ENCODE measurements at places on chromosomes 1 and 21. TPM values are rescaled to one million over a fixed set of nuclear protein-coding genes. Genes with fewer than 3 reads are reported as not detected.

Gene CYP4A11
- total RNA-seq: 0.36 TPM

DNA sequence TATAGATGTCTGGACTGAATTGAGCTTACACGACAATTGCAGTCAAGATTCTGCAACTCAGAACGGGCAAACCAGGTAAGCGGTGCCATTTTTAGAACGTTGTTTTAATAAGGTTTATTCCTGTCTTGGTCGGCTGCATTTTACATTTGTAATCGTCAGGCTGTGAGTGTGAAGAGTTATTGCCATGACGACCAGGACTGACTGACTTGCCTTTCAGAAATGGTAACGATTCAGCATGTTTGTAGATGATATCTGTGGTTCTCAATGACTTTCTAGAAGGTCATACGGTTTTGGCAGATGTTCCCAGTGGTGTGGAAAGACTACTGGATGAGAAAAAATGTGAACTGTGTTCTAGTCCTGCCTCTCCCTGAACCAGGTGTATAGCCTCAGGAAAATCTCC, 271.3 kb upstream of the B3GALT2 start:
- H3K4me1 ChIP-seq: no peaks in the 10 kb centered on the region
- H3K27ac ChIP-seq: no peak overlapping the region
- no peaks in the 10 kb centered on the region for H3K27me3 ChIP-seq
- H3K36me3 ChIP-seq: no peaks in the 10 kb centered on the region

DNA sequence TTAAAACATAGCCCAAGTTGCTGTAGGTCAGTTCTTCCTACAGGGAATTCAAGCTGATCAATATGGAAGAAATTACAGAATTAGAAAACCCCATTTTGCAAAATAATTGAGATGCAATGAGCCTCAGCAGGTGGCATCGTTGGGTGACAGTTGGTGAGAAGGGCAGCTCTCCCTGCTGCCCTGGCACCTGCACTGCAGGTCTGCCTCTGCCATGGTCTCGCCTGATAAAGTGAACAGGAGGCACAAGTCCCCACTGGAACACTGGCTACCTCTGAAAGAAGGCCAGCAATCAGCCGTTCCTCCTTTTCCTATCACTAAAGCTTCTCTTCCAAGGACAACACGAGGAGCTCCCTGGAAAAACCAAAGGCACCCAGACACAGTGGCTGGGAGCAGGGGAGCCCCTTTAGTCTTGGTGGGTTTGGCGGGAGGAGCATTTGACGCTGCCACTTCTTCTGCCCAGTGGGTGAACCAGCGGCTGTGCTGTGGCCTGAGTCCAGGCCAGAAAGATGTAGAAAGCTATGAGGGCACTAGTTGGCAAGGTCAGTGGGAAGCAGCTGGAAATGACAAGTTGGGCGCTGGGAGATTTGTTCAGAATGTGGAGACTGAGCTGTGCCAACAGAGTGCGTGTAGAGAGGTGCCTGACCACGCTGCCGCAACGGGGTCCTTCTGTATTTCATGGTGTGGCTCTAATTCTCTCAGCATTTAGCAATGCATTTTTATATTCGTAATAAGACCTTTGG, 93.1 kb downstream of the RIPK4 start:
- H3K27ac ChIP-seq: no peak overlapping the region
- H3K4me3 ChIP-seq: no peak overlapping the region
- no peaks in the 10 kb centered on the region for H3K36me3 ChIP-seq
- H3K27me3 ChIP-seq: no peaks in the 10 kb centered on the region

Gene TMEM54
- 23.9 TPM for total RNA-seq

DNA sequence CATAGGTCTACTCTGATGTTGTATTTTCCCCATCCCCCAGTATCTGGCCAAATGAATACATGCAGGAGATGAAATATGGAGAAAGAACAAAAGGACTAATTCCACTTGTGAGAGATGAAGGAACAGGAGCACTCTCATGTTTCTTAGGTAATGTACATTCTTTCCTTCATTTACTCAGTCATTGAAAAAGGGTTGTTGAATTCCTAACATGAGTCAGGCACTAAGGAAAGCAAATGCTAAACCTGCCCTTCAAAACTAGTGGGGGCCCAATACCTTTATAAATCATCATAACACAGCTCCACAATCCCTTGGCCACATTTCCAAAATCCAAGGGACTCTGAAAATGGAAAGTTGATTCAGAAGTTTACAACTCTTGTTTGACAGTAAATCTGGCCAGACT, 94.3 kb downstream of the DIRAS3 start:
- no peak for DNase-seq
- H3K27ac ChIP-seq: no peak overlapping the region
- H3K4me1 ChIP-seq: peaks cover 16% of the 10 kb centered on the region
- no peak overlapping the region for H3K4me3 ChIP-seq
- H3K27me3 ChIP-seq: no peaks in the 10 kb centered on the region

GRCh38 chr1:112033439-112034120, 44.1 kb upstream of the KCND3 start:
- H3K4me3 ChIP-seq: no peak overlapping the region
- H3K27me3 ChIP-seq: no peaks in the 10 kb centered on the region

DNA sequence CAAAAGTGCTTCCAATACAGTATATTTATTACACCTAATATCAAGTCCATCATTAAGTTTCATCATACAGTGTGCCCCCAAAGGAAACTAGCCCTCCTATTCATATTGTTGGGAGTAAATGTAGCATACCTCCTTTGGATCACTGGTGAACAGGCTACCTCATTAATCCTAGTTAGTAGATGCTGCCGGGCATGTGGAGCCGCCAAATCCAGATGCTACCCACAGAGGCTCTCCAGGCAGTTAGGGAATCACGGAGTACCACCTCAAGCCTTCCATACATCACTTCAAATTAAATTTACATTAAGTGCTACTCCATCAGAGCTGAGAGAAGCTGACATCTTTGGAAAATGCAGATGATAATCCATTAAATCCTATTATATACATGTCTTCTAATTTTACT, 121.7 kb upstream of the FOXD3 start:
- no peak overlapping the region for H3K4me3 ChIP-seq
- no peaks in the 10 kb centered on the region for H3K4me1 ChIP-seq
- no peak overlapping the region for H3K27ac ChIP-seq
- DNase-seq: no peak
- no peaks in the 10 kb centered on the region for H3K36me3 ChIP-seq
- no peaks in the 10 kb centered on the region for H3K27me3 ChIP-seq

GRCh38 chr21:44354775-44355771, 1.7 kb downstream of the TRPM2 start:
- H3K4me3 ChIP-seq: no peak overlapping the region
- no peaks in the 10 kb centered on the region for H3K4me1 ChIP-seq
- H3K36me3 ChIP-seq: no peaks in the 10 kb centered on the region
- H3K27ac ChIP-seq: no peak overlapping the region
- DNase-seq: no peak

Gene MANEAL
- total RNA-seq: not detected
